NCI-H774 (cell line): ENCODE measurements at places on chromosomes 6 and 20.

- DNase-seq, result no peak
These were observed 111.8 kb upstream of the EXOC2 start for GRCh38 chr6:804771-805170.

- no peak for DNase-seq
These were observed 43.7 kb downstream of the TM9SF4 start for GRCh38 chr20:32153156-32153665.

- DNase-seq, result no peak
These were observed 1.7 kb downstream of the SLC22A3 start for GRCh38 chr6:160349814-160350350.

DNA sequence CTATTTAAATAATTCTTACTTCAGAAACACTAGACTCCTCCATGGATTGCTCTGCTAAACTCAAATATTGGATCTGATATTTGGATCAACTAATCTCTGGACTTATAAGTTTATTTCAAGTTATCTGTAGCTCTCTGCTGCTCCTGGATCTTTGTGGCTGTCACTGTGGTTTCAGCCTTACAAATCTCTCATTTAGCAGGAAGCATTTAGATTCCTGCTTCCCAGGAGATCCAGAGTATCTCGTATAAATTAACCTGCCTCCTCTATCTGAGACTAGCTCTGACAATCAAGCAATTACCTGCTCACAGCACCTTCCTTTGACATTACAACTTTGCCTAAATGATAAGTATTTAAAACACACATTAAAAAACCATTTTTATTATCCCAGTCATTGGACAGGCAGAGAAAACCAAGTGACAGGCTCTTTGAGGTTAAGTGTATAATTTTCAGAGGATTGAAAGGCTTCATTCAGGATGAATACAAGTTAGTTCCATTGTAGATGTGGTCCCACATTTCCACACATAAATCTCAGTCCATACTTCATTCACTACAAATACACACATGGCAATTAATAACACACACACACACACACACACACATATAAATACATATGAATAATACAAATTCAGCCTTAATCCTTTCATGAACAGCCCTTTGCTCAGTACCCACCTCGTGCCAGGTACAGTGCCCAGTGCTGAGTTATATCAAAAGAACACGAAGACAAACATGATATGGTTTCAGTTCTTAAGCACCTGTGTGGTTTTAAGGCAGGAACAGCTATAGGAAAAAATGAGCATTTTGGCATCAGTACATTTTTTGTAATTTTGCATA, 55.5 kb upstream of the PLCB1 start:
- DNase-seq, result no peak

GRCh38 chr6:53929041-53929820, 134.4 kb downstream of the LRRC1 start:
- DNase-seq, result no peak
